ENCODE measurements at places on chromosomes 5 and 9. TPM values are rescaled to one million over a fixed set of nuclear protein-coding genes. Genes with fewer than 3 reads are reported as not detected.

The FAF2 gene
- polyA plus RNA-seq, result 31.3 TPM

The MLANA gene
- polyA plus RNA-seq, result not detected

DNA sequence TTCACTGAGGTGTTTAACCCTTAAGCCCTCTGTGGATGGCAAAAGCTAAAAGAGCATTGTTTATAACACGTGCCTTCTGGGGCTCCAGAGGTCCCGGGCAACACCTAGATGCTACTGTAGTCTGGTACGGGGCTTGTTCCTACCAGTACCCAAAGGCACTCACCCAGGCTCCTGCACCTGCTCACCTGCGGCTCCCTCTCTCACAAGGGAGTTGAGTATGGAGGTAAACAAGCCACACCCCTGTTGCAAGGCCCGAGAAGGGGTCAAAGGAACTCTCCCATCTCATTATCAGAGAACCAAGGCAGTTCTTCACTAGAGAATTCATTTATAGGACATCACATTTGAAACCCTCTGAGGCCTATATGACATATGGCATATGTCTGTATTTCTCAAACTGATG, 53.4 kb upstream of the IL6ST start:
- DNase-seq, result no peak

DNA sequence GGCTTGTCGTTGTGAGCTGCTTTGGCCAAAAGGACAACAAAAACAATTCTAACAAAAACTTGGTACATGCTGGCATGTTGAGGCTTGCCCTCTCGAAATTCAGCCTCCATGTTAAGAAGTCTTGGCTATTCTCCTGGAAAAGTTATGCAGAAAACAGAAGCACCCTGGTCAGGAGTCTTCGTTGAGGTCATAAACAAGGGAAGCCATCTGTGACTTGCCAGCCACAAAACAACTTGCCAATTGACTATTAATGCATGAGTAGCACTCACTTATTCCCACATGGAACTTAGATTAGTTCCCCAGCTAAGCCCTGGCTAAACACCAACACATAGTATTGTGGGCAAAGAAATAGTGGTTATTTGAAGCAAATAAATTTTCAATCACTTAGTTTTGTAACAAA, 521.0 kb upstream of the CHD1 start:
- no peak for DNase-seq

DNA sequence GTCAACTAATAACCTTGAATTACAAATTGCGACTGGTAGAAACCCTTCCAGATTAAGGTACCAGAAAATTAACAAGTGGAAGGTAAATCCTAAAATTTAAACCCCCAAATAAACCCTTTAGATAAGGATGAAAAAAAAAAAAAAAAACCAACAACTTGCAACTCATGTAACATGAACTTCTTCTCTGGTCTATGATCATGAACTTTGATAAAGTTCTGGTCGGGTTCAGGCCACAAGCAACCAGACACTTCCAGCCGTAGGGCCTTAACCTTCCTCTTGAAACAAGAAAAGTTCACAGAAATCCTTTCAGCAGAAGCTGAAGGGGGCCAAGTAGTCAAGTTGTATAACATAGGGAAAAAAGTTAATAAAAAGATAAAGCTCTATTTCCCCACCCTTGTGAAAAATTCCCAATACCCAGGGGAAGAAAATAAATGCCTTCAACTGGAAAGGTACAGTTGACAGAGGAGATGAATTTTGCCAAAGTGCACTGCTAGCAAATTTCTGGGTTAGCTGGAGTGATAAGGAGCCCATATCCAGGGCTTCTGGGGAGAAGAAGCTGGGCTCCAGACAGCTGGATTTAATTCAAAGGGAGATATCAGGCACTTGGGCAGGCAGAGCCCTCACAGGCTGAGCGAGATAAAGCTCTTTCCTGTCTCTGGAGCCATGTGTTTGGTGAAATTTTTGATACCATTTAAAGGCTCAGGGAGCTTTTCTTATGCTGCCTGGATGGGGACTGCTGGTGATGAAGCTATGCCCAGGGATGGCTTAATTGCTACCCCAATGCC, 234.2 kb upstream of the PANK3 start:
- no peak for DNase-seq
